SJSA1 (cell line): ENCODE measurements at places on chromosomes 11 and 22.

GRCh38 chr11:1619449-1619848 lies 2.5 kb downstream of the KRTAP5-4 start:
- no peak for DNase-seq

- no peak for DNase-seq
These were observed at the start of gene IL18BP for GRCh38 chr11:71998649-71999310. Gene IL18BP (plus strand): TSS chr11:71998909. CDS start chr11:71999985, 1,076 bp downstream.

DNA sequence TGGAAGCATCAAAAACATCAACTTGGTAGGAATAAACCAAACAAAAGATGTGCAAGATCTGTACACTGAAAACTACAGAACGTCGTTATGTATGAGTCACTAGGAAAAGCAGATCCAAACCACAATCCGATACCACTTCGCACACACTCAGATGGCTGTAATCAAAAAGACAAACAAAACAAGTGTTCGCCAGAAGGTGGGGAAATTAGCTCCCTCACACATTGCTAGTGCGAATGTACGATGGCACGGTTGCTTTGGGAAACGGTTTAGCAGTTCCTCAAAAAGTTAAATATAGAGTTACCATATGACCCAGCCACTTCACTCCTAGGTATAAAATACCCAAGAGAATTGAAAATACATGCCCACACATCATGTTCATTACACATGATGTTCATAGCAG lies 14.8 kb upstream of the CARD10 start:
- DNase-seq: no peak

- DNase-seq: no peak
These were observed 3.4 kb downstream of the KMT2A start for GRCh38 chr11:118439646-118440045.

- DNase-seq: no peak
These were observed 15.9 kb downstream of the RTN4RL2 start for GRCh38 chr11:57476047-57476756.

- no peak for DNase-seq
These were observed 576.5 kb upstream of the B3GAT1 start for GRCh38 chr11:134988495-134988894.
